ENCODE measurements at places on chromosomes 1 and 21.

DNA sequence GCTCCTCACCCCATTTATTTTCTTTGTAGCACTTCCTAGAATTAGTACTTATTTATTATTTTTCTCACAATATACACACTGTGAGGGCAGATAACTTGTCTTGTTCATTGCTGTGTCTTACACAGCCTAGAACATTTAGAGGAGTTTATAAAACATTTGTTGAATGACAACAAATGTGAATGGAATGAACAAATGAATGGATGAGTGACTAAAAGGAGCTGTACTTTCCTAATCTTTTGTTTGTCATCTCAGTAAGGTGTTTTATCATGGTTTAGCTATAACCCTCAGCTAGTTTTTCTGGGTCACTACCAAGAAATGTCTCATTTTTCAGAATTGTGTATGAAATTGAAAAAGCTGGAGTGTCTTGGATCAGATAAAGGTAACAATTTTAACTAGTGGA is 239.3 kb upstream of the KCNK2 start:
- no peak for DNase-seq

GRCh38 chr1:237411621-237412020 is 369.6 kb downstream of the RYR2 start:
- peak; percentile 28 for DNase-seq

GRCh38 chr1:5814046-5814619 is 178.1 kb downstream of the NPHP4 start:
- DNase-seq, result no peak

GRCh38 chr1:204325944-204326343 is 33.8 kb downstream of the PLEKHA6 start:
- no peak for DNase-seq

DNA sequence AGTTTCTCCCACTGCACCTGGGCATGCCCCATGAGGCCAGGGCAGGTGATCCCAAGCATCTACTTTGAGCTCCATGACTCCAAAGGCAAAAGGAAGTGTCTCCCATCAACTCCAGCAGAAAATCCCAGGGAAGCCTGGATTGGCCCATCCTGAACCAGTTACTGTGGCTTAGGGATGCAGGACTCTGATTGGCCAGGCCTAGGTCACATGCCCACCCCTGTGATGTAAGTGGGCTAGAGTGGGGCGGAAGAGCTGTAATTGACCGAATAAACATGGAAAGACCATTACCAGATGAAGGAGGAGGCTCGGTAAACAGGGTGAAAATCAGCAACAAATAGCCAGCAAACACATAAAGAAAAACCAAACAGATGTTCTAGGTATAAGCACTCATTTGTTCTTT is 45.2 kb downstream of the MATN1 start:
- no peak for DNase-seq

DNA sequence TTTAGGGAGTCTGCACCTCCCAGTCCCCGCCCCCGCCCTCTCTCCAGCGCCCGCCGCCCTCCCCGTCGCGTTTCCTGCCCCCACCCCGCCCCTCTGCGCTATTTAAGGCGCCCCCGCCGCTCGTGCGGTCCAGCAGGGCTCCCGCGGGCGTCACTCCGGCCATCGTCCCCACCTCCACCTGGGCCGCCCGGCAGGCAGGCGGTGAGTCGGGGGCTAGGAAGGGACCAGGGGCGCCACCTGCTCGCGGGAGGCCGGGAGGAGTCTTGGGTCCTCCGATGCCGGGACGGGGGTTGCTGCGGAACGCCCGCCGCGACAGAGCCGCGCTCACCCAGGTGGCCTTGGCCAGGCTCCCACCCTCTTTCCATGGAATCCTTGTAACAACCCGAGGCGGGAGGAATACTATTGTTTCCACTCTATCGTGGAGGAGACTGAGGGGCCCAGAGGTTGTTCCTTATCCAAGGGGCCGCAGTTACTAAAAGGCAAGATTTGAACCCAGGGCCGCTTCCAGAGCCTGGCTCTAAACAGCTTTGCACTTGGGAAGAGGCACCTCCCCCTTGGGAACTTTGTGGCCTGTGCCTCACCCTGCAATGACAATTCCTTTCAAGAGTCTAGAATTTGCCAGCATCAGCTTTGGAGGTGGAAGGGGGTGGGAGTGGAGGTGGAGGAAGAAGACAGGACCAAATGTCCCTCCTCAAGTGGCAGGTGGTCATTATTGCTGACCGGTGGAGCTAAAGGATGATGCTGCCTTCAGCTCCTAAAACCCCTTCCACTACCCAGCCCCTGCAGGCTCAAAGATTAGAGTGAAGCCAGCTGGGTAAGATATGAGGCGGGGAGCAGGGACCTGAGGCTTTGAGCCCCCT is at the start of gene GJA4:
TSS of gene GJA4 (plus strand) at position 132 of the 860 bp plus-strand sequence. CDS start 1,215 bp downstream, outside the sequence.
- no peak for DNase-seq

- no peak for DNase-seq
Observed at GRCh38 chr1:213448776-213449175, 397.7 kb downstream of the RPS6KC1 start.

DNA sequence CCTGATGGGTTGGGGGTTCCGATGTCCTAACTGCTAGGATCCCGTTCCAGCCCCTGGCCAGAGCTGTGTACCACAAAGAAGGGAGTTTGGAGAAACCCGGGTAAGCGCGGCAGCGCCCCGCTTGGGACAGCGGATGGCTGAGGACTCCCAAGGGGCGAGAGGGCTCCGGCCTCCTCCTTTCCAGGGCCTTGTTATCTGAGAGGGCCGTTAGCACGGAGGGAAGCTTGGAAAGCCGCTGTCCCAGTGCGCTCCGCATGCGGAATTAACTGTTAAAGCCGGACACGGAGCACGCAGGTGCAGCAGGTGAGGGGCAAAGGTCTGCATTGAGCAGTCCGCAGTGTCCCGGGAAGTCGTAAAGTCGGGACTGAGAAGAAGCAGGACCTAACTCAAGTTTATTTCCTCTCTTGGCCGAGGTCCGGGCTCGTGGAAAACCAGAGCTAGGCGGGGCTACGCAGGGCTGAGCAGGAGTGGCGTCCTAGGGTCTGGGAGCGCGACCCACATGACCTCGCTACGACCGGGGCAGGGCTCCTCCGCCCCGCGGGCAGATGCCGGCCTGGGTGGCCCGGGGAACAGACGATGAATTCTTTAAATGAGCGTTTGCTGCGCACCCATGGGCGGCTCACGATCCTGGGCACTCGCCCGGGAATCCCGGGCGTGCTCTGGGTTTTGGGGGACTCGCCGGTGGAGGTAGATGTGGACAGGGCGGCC is 4.5 kb downstream of the LHX4 start:
- DNase-seq, result no peak

DNA sequence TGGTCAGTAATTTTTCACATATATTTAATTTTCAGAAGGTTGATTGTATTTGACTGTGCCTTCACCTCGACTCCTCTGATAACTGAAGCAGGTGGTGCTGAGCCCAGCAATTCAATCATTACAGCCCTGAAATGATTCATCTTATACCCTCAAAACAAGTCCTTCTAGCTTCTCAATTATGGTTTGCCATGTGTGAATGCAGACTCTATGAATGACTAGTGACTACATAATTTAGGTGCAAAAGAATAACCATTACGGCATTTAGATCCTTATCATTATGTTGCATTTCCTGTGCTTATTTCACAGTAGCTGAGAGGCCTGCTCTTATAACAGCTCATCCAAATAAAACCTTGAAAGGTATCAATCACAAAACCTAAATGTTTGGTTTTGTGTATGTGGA is 54.0 kb upstream of the COL11A1 start:
- no peak for DNase-seq

DNA sequence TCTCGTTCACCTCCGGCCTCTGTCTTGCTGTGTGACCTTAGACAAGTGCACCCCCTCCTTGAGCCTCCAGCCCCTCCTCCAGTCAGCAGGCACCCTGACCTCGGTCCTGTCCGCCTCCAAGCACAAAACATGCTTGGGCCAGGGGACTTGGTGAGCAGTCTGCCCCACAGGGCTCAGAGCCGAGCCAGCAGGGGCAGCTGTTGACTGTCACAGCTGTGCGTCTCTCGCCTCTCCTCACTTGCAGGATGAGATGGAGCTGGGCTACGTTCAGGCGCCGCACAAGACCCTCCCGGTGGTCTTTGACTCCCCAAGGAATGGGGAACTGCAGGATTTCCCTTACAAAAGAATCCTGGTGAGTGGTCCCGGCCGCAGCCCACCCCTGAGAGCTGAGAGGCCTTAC is 24.2 kb downstream of the PADI3 start:
- DNase-seq, result no peak

GRCh38 chr1:10509809-10510509 is 35.2 kb downstream of the PEX14 start:
- DNase-seq, result no peak

DNA sequence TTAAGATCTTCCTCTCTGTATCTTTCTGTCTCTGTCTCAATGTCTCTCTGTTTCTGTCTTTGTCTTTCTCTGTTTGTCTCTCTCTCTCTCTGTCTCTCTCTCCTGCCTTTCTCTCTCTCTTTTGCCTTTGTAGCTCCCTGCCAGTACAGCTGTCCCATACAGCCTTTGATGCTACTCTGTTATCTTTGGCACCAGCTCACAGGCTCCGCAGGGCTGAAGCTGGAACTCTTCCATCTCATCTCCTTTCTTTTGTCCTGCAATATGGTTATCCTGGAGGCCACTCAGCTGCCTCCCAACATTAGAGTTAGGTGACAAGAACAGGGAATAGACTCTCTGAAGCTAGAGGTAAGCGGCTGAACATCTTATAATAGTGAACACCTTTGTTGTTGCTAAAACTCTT is 354.3 kb upstream of the NEGR1 start:
- DNase-seq, result no peak

GRCh38 chr1:76314730-76315129 is 240.2 kb downstream of the ST6GALNAC3 start:
- no peak for DNase-seq

- no peak for DNase-seq
Observed at GRCh38 chr1:4631321-4631720, 23.1 kb upstream of the AJAP1 start.

DNA sequence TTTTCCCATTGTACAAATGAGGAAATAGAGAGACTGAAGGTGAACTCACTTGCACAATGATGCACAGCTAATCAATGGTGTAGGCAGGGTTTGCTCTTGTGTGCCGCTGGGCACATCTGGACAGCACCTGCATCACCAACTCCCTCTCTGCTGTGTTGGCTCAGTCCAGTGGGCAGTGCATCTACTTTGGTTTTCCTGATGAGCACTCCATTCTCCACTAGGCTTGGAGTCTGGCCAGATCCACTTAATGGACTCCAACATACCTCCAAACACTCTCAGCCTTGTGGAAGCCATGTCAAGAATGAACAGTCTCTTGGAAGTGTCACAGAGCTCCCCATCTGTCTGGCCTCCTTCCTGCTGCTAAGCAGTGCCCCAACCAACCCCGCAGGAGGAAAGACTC is 152.2 kb downstream of the HIVEP3 start:
- no peak for DNase-seq

GRCh38 chr1:108057541-108057940 is 92.6 kb upstream of the VAV3 start:
- DNase-seq, result no peak

DNA sequence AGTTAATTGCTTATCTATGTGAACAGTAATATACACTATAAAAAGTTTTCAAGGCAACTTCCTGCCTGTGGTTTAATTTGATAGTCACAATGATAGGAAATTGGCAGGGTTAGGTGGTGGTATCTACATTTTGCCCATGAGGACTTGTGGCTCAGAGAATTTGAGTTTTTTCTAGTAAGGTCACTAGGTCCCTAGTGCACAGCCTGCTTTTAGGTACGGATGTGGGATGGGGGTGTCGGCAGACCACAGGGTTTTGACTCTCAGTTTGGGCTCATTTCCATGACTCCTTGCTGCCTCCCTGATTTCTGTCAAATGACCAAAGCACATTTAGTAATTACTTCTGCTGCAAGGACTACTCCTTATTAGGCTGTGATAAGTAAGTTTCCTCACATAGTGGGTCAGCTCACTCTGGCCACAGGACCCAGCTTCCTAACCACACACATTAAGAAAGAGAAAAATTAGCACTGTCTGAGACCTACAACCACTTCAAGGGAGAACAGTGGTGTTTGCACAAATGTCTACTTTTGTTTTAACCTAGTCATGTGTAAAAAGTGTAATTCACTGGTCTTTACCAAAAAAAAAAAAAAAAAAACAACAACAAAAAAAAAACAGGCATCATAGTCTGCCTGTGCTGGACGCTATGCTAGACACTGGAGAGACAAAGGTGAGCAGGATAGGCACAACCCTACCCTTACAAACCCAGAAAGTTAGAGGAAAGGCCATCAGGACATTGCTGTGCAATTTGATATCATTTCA is 43.7 kb downstream of the MRPL39 start:
- DNase-seq, result peak; percentile 57

- DNase-seq, result no peak
Observed at GRCh38 chr1:89876463-89876862, 55.6 kb downstream of the LRRC8D start.

- no peak for DNase-seq
Observed at GRCh38 chr1:231219422-231220401, 21.3 kb upstream of the GNPAT start.

DNA sequence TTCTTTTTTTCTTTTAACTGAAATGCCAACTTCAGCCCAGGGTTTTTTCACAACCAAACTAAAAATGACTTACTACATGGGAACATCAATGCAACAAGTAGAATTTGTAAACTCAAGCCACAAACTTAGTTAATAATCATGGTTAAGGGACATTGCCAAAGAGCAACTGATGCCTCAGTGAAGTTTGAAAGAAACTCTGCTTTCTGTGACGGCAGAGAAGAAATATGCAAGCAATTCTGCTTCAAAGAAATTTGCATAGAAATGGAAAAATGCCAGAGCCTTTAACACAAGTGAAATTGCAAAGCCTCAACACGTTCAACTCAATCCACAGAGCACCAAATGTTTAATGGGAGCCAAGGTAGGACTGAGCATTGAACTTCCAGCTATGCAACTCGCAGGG is 5.0 kb upstream of the CHD5 start:
- no peak for DNase-seq

- no peak for DNase-seq
Observed at GRCh38 chr1:54887665-54888071, 673 bp upstream of the DHCR24 start.

GRCh38 chr1:104921525-104921924 is 1171.8 kb downstream of the AMY1C start:
- DNase-seq, result no peak

- DNase-seq, result no peak
Observed at GRCh38 chr1:183180218-183180617, 5.8 kb upstream of the LAMC2 start.

DNA sequence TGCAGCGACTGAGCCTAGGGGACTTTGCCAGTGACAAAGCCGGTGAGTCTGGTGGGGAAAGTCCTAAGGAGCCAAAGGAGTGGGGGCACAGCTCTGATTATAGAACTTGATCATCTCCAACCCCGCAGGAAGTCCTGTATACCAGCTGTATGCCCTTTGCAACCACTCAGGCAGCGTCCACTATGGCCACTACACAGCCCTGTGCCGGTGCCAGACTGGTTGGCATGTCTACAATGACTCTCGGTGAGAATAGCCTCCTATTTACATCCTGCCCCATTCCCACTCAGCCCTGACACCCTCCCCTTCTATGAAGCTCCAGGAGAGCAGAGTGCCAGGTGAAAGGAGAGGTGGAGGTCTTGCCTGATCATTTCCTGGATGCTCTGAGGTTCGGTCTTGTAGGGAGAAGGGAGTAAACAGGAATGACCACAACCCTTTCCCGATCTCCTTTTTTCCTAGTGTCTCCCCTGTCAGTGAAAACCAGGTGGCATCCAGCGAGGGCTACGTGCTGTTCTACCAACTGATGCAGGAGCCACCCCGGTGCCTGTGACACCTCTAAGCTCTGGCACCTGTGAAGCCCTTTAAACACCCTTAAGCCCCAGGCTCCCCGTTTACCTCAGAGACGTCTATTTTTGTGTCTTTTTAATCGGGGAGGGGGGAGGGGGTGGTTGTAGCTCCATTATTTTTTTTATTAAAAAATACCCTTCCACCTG is 1.2 kb upstream of the PPOX start:
- no peak for DNase-seq

GRCh38 chr1:12485231-12486058 is 132.6 kb downstream of the DHRS3 start:
- no peak for DNase-seq

Data from activated CD4-positive, alpha-beta T cell treated with anti-CD3 and anti-CD28 coated beads, Interleukin-2, amount 10 ng/mL, durations not matched to agents 7 days and 5 days (primary cell).